Trophoblast cell (in vitro differentiated cells and primary cell): ENCODE measurements at places on chromosomes 13 and 19.

DNA sequence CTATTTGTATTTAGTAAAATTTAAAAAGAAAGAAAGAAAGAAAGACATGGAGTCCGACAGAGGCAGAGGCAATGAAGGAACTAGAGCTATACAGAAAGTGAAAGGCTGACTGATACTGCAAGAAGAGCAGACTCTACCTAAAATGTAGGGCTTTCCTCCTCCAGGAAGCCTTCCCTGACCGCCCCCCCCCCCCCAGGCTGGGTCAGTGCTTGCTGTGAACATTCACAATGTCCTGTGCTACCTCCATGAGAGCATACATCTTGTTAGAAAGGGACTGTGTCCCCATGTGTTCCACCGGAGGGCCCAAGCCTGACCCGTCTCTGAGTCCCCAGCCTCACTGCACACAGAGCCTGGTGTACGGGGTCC is 5.7 kb upstream of the CA11 start:
- no peak for DNase-seq

- DNase-seq: no peak
Observed at GRCh38 chr13:95300625-95301182, 547 bp downstream of the ABCC4 start.

- DNase-seq: no peak
Observed at GRCh38 chr19:1041835-1042685, 2.2 kb downstream of the ABCA7 start.

- no peak for DNase-seq
Observed at GRCh38 chr13:33766329-33767123, 51.4 kb upstream of the RFC3 start.

DNA sequence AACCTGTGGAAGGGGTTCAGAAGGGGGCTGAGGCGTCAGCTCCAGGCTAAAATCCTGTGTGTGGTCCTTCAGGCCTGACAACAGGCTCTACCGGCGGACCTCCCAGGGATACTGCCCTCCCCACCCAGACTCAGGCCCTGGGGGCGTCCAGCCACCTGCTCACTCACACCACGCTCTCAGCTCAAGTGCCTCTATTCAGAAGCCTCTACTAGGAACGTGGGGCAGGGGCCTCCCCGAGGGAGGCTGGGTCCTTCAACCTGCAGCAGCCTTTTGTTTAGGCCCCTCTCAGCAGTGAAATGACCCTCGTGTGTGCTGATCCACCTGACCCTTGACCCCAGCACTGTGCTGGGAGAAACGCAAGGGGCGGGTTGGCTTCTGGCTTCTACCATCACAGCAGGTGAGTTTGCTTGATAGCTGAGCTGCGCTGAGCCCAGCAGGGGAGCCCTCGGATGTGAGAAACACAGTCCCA is 10.6 kb downstream of the PLPP2 start:
- no peak for DNase-seq

- DNase-seq: no peak
Observed at GRCh38 chr13:95241321-95241720, 59.9 kb downstream of the ABCC4 start.

DNA sequence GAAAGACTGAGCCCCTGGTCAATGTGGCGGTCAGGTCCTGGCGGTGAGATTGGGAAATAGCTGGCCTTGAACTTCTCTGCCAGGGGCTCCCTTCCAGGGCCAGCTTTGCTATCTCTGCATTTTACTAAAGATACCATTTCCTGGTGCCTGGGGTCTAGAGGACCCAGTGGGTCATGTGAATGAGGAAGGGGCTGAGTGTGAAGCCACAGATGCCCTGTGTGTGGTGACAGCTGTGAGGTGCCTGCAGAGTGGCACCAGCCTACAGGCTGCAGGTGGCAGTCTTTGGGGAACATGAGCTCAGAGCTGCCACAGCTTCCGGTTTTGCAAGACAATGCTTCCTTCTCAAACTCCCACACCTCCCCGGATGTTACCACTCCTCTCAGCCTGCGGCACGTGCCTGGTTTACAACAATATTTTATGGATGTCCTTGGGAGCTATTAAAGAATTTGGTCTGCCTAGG is 5.2 kb upstream of the MLNR start:
- no peak for DNase-seq

DNA sequence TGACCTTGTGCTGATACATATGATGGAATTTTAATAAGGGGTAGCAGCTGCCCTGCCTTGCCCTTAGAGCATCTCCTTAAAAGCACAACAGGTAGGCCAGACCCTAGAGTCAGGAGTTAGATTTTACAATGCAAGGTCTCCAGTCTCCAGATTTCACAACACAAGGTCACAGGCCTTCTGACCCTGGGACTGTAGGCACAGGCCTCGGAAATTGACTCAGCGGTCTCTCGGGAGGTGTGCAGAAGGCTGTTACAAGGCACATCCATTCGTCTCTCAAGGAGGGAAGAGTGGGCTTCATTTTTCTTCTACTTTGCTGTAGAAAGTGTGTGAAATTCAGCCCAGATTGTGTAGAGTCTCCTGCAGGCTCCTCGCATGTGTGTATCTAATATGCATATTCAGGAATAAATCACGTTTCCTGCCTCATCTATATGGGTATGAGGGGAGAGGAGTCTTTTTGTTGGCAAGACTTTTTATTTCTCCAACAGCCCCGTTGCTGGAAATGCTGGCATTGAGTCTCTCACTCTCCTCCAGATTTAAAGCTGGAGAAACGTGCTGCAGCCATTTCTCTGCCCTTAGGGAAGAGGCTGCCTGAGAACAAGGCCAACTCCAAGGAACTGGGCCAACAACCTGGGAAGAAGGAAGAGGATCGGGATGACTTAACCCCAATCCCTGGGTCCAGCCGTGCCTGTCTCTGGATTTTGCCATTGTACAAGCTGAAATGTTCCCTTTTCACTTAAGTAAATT is 24.5 kb downstream of the UQCRFS1 start:
- no peak for DNase-seq

DNA sequence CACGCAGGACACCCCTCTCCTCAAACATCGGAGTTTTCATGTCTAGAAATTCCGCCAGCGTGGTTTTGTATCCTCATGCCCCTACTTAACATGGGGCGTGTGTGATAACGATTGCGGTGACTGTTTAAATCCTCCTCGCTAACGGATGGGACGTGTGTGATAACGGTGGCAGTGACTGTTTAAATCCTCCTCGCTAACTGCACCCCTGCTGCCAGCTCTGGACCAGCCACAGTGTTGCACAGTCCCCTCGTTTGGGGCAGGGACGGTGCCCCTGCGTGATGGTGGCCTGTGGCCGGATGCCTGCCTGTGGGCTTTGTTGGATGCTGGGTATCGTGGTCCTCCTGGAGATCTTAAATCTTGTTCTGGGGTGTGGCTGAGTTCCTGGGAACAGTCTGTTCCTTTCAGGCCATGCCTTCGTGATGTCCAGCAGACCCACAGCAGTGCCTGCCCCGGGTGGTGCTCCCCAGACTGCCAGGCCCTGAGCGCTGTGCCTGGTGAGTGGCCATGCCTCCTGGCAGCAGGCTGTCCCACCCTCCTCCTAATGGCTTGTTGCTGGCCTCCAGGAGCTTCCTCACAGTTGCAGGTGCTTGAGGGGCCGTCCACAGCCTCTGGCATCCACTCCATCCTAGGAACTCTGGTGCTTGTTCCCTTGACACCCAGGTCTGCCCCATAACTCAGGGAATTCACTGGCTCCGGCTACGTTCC is 122.5 kb upstream of the MCF2L start:
- no peak for DNase-seq

- no peak for DNase-seq
Observed at GRCh38 chr13:76647550-76647949, 238.7 kb downstream of the KCTD12 start.

GRCh38 chr19:33110137-33110910 is 21.6 kb upstream of the WDR88 start:
- peak; percentile 50 for DNase-seq

DNA sequence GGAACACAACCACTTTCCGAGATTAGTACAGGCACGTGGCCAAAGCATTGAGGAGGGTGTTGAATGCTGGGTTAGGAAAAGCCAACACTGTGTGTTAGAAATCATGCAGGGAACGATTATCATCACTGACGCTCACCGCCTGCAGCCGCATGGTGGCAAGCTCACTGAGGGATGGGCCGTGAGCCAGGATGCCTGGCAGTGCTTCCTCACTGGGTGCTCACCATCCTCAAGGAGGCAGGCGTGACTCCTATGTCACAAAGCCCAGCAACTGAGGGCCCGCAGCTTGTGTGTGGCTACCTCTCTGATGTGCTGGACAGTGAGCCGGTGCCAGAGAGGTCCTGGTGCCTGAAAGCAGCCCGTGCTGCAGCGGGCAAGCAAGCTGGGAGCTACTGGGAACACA is 30.4 kb upstream of the TIMM44 start:
- DNase-seq: no peak

DNA sequence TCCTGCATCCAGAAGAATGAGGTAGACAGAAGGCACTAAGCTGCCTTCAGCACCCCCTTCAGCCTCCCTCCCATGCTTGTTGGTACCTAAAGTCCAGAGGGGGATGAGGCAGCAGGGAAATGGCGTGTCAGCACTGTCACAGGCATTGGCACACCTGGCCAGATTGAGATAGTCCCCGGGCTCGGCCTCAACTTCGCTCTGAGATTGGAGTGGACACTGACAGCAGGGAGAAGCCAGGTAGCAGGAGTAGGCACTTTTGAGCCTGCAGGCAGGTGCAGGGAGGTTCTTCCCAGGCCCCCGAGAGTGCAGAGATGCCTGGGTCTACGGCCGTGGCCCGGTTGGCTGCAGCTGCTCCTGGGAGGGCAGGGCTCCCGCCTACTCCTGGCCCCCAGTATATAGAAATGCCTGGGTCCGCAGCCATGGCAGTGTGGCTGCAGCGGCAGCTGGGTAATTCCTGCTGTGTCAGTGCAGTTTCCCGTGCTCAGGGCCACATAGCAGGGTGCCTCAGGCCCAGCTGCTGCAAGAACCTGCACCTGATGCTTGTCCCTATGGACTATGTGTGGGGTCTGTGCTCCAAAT is 160.3 kb downstream of the SLITRK6 start:
- DNase-seq: no peak
